ENCODE measurements at places on chromosomes 5 and 9.

GRCh38 chr9:82597241-82598203 is 465.4 kb downstream of the RASEF start:
- DNase-seq, result no peak

DNA sequence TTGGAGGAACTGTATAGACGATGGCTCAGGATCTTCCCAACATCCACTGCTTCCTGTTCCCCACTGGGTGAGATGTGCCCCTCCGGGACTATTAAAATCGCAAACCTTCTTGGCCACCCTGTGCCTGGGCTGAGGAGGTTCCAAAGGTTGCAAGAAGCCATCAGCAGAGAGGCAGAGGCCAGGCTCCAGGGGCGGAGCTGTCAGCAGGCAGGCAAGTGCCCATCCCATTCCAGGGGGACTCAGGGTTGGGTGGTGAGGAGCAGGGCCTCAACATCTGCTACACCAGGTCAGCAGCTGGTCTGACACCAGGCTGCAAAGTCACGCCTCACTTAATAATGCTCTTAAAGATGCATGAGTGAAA is 2.2 kb downstream of the BTNL3 start:
- DNase-seq, result no peak

DNA sequence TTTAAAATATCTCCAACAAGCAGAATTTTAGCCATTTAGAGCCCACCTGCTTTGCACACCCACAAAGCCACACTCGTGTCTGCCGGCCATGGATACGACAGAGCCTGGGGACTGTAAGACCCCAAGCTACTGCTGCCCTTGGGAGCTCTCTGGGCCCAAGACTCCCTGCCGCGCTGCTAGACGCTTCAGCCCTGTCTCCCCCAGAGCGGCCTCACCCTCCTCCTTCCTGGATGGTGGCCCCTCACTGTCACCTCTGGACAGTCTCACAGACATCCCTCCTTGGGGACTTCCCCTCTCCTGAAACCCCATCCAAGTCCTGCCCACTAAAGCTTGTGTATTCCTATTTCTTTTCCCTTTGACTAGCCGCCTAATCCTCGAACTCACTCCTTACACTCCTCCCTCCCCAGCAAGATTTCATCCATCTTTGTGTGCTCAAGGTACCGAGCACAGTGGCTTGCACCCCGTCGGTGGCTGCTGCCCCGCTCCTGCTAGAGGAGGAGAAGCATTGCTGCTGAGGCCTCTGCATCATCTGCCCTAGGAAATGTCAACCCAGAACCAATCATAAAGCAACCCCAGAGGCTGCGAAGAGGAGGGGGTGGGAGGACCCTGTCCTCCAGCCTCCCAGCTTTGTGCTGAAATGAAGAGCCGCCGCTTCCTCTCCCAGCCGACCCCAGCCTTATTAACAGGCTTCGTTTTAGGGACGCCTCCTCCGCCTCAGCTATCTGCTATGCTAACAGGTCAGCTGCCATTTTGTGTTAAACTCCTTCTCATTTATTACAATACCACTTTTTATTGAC is 71.2 kb downstream of the CFAP77 start:
- DNase-seq, result no peak

DNA sequence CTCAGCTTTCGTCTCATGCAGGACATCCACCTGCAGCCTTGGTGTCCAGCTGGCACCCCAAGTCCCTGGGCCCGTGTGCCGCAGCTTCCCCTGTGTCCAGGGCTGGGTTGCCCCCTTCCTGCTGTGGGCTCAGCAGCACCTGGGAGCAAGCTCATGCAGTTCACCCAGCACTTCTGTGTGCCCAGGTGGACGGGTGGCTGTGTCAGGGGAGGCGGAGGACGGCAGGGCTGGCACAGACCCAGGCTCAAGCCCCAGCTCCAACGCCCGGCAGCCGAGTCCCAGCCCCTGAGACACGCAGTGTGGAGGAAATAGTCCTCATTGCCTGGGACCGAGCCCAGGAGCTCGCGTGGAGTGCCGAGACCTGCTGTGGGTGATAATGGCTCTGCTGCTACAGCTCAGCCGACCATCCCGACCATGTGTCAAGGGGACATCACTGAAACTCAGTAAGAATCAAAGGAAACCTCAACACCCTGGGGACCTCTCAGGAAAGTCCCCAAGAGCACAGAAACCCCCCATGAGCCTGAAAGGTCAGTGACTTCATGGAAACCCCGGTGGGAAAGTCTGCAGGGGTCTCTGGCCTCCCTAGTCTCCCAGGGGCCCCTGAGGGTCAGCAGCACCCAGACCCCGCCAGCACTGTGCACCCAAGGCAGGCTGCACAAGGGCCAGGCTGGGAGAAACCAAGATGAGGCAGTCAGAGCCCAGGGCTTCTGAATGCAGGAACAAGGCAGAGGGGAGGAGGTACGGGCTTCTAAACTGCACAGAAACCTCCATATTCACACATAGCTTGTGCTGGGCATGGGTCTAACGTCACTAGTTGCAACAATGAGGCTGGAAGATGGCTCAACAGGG is 38.8 kb downstream of the LPCAT1 start:
- DNase-seq, result no peak

- DNase-seq, result no peak
Observed at GRCh38 chr9:89837934-89838310, 233.1 kb downstream of the GADD45G start.

- DNase-seq, result no peak
Observed at GRCh38 chr9:110969971-110970386, 68.3 kb downstream of the LPAR1 start.

DNA sequence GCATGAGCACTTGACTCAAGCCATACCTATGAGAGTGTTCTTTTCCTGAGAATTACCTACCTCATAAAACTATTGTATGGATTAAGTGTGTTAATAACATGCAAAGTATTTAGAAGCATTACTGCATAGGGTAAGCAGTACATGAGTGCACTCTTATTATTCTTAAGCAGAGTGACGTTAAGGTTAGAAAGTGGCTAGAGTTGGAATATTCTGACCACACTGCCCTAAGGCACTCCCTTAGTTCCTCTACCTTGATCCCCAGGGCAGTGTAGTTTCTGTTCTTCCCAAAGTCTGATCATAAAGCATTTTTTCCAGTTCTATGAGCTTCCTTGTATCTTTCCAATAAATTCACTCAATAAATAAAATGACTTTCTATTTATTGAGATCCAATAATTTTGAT is 189.2 kb downstream of the PCSK1 start:
- DNase-seq, result no peak

DNA sequence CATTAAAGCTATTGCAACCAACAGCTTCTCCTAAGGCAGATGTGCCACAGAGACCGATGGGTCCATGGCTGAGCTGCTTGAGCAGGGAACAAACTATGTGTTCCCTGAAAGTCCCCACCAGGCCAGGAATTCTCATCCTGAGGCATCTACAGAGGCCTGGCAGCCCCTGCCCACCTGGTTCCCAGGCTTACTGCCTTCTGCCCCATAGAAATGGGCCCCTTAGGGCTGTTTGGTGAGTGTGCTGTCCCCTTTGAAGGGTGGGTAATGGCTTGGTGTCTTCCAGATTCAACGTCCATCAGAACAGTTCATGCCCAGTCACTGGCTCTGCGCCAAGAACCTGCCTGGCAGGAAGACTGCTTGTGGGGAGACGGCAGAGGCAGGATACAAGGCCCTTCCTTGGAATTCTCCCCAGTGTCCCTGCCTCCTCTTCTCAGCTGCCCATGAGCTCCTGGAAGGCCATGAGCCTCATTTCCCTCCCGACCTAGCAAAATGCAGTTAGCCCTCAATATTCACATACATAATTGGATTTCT is 3.8 kb upstream of the COL27A1 start:
- DNase-seq, result no peak

DNA sequence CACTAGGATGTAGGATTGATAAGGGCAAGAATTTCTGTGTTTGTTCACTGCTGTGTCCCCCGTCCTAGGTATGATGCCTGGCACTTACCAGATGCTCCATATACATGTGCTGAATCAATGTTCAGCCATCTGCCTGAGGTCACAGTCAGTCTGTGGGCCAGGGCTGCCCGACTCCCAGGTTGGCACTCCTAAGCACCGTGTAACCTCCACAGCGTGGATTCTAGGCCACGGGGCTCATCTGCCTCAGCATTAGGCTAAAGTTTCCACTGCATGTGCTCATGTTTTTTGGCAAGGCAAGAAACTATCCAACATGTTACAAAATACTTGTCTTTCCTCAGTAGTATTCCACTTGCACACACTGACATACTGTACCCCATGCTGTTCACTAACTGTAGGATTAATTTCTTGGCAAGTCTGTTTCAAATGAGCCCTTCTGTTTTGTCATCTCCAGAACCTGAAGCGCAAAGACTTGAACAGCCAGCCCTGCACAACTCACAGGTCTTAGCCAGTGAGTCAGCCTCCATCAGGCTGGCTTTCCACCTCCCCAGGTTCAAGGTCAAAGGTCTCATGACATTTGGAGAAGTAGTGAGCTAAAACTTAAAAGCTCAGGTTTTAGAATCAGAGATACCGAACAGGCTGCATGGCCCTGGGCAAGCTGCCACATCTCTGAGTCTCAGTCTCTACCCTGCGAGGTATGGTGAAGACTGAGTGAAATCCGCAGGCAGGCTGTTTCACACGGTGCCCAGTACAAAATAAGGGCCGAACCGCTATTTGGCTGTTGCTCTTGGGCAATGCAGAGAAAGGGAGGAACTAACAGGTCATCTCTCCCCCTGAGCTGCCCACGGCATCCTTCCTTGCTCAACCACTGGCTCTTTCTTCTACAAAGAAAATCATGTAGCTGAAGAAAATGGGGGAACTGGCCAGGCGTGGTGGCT is 7.2 kb downstream of the TOR1A start:
- no peak for DNase-seq

DNA sequence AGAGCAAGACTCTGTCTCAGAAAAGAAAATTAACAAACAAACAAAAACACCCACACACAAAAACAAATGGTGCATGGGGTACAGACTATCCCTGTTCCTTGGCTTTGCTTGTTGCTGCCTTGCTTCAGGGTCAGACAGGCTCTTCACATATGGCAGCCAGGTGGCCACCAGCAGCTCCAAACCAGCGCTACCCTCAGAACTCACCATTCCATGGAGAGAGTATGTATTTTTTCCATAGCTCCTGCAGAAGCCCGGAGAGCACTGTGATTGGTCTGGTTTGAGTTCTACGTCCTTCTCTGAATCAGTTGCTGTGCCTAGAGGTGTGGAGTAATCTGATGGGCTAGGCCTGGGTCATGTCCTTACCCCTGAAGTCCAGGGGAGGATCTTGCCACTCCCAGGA is 25.2 kb upstream of the HSPA9 start:
- no peak for DNase-seq

DNA sequence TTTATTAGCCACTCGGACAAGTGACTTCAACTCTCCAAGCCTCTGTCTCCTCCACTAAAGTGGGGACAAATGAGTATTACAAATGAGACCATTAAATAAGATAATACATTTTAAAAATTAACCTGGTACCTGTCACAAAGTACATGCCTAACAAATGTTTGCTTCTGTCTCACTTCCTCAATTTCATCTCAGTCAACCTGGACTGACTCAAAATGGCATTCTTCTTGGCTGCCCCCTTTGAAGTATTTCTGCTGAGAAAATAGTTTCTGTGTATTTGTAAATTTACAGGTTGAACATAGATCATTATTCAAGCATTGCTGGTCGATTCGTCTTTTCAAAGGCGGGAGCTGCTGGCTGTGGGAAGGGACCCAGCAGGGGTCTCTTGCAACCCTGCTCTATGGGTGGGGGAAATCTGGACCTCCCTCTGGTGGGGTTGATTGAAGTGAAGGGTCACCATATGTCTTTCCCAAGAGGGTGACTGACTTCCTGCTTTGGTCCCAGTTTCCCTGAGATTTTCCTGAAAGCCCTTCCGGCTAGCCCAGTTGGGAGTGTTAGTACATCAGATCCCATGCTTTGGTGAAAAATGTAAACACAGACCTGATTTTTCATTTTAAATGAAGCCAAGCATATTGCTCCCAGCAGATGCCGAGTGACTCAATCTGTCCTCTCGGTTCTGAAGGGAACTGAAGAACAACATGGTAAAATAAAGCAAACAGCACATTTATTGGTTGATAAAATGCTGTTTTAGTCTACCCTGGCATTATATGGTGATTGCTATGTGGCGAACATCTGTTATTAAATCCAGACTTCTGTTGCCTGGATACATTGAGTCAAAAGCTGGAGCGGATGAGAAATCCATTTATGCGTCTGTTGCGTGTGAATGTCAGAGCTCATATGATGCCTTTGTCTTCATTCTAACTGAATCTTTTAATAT is 73.0 kb downstream of the KCNIP1 start:
- no peak for DNase-seq

DNA sequence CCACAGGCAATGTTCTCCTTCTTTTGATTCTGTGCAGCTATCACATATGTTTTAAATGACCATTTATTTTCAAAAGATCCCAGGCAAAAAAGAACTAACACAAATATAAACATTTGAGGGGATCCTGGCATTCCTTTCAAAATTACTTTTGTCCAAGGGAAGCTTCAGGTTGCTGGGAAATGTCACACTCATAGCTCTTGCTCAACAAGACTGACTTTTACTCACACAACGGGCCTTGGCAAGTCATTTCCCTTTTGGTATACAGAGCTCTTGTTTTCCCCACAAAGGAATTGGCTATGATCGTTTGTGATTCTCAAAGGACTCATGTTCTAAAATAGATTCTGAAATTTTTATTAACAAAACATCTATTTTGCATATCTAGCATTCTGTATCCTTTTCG is 4.5 kb upstream of the PALM2AKAP2 start:
- DNase-seq, result no peak

GRCh38 chr5:101338226-101338625 is 435.1 kb upstream of the ST8SIA4 start:
- no peak for DNase-seq

DNA sequence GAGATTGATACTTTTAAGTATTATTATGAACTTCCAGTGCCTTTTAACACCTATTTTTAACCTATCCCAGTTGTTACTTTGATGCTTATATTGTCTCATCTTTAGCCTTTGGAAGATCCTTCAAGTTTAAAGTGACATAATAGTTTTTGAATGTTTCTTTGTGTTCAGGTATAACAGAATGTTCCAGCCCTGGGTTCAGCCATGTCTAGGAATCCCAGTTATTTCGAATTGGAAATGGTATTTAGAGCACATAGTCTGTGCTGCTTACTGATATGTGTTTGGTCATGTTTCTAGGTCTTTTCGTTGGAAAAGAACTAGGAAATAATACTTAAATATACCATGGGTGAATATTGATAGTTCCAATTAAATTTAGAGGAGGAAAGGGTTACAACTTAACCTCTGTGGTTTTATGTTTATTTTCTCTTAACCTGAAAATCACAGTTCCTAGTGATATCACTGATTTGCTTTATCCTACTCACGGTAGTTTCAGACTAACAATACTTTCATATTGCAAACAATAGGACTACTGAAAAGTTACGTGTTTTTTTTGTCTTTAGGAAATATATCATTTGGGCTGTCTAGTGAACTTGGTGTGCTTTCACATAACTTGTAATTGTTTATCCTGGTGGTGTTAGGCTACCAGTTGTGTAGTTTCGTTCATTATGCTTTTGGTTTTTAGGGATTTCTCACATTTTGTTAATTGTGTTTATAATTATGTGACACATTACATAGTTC is 37.8 kb downstream of the UHRF2 start:
- DNase-seq, result no peak

All from nucleus accumbens (tissue), 56 donors.